ENCODE measurements at places on chromosomes 5 and 9.

DNA sequence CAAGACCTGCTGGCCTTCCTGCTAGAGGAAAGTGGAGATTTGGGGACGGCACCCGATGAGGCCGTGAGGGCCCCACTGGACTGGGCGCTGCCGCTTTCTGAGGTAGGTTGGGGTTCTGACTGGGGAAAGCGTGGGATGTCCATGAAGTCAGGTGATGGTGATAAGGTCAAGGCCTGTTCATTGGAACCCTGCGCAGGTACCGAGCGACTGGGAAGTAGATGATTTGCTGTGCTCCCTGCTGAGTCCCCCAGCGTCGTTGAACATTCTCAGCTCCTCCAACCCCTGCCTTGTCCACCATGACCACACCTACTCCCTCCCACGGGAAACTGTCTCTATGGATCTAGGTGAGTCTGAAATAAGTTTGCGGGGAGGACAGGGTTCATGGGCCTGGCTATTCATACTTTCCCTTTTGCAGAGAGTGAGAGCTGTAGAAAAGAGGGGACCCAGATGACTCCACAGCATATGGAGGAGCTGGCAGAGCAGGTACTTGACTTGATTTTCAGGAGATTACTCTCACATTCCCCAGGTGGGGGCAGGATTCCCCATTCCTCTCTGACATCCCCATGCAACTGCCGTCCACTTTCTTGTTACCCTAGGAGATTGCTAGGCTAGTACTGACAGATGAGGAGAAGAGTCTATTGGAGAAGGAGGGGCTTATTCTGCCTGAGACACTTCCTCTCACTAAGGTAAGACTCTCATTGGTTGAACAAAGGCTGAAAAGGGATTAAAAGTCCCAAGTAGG lies 505 bp downstream of the CREB3 start:
- no peak for DNase-seq

DNA sequence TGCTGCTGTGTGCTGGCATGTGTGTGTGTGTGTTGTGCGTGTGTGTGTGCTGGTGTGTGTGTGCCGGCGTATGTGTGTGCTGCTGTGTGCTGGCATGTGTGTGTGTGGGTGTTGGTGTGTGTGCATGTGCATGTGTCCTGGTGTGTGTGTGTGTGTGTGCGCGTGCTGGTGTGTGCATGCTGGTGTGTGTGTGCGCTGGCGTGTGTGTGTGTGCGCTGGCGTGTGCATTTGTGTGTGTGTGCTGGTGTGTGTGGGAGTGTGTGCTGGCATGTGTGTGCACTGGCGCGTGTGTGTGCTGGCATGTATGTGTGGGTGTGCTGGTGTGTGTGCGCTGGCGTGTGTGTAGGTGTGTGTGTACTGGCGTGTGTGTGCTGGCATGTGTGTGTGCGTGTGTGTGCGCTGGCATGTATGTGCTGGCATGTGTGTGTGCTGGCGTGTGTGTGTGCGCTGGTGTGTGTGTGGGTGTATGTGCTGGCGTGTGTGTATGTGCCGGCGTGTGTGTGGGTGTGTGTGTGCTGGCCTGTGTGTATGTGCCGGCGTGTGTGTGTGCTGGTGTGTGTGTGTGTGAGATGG lies 20.1 kb downstream of the UNC5A start:
- DNase-seq: no peak

GRCh38 chr5:3359642-3360041 lies 236.0 kb upstream of the IRX1 start:
- DNase-seq: no peak

- no peak for DNase-seq
Measured at GRCh38 chr9:136537411-136537810, 8.4 kb downstream of the NOTCH1 start.

- DNase-seq: peak; percentile 54
Measured at GRCh38 chr9:131776473-131776872, 36.6 kb upstream of the RAPGEF1 start.

- no peak for DNase-seq
Measured at GRCh38 chr9:74078647-74079046, 418.5 kb upstream of the RORB start.

DNA sequence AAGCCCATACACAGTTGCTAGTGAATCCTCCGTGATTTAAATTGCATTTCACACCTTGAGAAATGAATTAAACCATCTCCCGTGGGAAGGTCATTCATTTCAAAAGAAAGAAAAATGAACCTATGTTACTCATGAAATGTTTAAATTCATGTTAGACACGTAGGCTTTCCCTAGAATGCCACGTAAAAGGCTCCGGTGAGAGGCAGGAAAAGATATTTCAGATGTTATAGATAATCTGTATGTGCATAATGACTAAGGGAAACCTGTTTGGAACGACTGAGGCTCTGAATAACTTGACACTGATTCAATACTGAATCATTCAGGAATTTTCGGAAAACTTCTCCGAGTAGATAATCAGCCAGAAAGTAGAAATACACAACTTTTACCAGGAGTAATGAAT lies 134.3 kb upstream of the ICE1 start:
- no peak for DNase-seq

GRCh38 chr5:176644878-176645670 lies 2.2 kb upstream of the TSPAN17 start:
- peak; percentile 57 for DNase-seq

- DNase-seq: no peak
Measured at GRCh38 chr5:171989946-171990712, 16.3 kb downstream of the FBXW11 start.

DNA sequence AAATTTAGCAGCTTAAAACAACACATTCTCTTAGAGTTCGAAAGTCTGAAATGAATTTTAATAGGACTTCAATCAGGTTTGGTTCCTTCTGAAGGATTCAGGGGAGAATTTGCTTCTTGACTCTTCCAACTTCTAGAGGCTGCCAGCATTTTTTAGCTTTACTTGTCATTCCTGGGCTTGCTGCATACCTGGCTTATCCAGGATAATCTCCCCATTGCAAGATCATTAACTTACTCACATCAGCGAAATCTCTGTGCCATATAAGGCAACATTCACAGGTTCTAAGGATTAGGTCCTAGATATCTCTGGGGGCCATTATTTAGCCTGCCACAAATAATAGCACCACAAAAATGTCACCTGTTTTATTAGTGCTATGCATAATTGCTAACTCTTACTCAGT lies 46.2 kb upstream of the PCSK5 start:
- no peak for DNase-seq

DNA sequence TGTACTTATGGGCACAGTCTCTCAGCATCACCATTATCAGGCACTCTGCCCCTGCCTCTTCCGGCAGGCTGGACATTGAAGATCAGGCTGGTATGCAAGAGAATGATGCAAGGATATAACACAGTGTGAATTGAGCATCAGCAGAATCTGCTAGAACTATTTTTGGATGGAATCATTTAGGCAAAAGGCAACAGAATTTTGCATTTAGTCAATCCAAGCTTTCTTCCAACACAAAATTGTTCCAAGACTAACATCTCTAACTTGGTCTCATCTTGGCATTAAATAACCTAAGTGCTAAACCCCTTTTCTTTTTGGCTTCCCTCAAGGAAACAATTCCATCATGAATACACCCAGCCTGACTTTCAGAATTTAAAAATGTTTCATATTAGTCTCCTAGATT lies 339.9 kb downstream of the PRELID2 start:
- no peak for DNase-seq

GRCh38 chr5:10857338-10857733 lies 96.3 kb upstream of the DAP start:
- DNase-seq: no peak

DNA sequence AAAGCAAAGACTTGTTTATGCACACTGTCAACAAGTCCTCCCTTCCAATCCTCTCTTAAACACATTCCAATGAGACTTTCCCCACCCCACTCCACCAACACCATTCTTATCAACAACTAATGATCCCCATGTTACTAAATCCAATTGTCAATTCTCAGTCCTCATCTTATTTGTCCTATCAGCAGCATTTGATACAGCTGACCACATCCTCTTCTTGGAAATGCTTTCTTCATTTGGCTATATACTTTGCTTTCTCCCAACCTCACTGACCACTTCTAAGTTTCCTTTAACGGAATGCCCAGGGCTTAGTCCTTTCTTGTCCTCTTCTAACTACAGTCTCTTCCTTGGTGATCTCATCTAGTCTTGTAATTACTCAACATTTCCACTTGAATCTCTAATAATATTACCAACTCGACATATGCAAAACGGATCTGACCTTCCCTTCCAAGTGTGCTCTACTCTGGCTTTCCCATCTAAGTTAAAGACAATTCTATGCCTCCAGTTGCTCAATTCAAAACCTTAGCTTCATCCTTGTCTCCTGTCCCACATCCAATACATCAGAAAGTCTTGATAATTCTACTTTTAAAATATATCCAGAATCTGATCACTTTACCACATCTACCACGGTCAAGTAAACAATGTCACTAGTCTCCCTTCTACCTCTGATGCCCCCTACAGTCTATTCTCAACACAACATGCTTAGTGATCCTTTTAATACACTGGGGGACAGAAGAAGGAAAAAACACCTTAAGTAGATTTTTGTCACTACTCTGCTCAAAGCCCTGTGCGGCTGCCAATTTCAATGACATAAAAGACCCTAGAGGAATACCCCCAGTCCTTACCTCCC lies 25.5 kb downstream of the AGTPBP1 start:
- DNase-seq: no peak

GRCh38 chr5:5340206-5340729 lies 82.2 kb upstream of the ICE1 start:
- DNase-seq: no peak

DNA sequence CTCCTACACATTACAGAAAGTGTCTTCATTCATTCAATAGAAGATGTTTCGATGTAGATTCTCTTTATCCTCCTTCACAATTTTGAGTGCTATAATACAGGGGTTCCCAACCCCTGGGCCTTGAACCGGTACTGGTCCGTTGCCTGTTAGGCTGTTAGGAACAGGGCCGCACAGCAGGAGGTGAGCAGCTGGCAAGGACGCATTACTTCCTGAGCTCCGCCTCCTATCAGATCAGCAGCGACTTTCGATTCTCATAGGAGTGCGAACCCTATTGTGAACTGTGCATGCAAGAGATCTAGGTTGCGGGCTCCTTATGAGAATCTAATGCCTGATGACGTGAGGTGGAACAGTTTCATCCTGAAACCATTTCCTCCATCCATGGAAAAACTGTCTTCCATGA lies 153.0 kb upstream of the SMC2 start:
- DNase-seq: no peak

Measured in liver (tissue), 10 donors.